Retina (tissue), 1 donor: ENCODE measurements at places on chromosomes 16 and 17.
A peak's percentile ranks its signal among the peaks of the same experiment; 100 is the strongest.

- no peak for DNase-seq
These were observed 104.4 kb upstream of the CACNG5 start for GRCh38 chr17:66730461-66730923.

DNA sequence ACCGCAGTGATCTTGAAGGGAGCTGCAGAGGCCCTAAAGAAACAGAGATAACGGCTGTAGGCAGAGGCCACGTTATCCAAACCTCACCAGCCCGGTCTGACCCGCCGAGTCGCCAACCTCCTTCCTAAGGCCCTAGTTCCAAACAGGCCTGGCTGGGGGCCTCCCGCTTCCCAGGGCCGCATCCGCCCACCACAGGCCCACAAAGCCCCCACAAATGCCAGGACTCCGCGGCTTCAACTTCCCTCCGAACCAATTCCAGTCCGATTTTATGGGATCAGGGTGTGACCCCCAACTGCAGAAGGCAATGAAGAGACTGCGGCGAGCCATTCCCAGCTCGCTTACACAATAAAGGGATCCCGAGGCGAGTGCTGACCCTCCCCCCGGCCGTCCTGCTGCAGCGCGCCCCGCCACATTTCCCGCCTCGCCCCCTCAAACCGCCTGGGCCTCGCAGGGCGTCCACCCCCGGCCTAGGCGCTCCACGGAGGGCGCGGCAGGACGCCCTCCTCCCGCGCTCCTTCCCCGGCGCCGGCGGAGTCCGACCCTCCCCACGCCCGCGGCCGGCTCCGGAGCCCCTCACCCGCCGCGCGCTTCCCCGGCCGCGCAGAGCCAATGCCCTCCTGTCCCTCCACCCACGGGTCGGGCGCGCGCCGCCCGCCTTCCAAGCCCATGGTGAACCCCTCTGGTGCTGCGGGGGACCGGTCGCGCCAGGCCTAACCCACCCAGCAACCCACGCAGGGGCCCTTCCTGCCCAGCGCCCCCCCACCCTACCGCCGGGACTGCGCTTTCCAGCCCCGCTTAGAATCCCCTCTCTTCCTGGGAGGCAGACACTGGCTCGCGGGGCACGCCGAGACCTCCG lies 926 bp downstream of the MYH10 start:
- DNase-seq: peak; percentile 81

- peak; percentile 80 for DNase-seq
These were observed 4.1 kb downstream of the PRCD start for GRCh38 chr17:76543826-76544545.

DNA sequence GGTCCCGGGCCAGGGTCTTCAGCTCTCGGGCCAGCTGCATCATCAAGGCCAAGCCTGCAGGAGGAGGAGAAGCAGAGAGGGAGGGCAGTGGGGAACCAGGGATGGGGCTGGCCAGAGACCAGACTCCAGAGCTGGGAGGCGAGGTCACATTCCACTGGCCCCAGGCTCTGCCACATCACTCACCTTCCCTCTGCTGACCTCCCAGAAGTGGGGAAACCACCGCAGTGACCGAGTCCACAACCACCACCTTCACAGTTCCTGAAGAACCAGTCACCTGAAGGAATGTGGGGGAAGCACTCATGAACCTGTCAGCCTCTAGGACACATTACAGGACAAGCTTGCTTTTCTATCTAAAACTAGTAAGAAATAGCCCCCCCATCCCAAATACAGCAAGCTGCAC lies 16.4 kb downstream of the RAD51D start:
- DNase-seq: no peak

DNA sequence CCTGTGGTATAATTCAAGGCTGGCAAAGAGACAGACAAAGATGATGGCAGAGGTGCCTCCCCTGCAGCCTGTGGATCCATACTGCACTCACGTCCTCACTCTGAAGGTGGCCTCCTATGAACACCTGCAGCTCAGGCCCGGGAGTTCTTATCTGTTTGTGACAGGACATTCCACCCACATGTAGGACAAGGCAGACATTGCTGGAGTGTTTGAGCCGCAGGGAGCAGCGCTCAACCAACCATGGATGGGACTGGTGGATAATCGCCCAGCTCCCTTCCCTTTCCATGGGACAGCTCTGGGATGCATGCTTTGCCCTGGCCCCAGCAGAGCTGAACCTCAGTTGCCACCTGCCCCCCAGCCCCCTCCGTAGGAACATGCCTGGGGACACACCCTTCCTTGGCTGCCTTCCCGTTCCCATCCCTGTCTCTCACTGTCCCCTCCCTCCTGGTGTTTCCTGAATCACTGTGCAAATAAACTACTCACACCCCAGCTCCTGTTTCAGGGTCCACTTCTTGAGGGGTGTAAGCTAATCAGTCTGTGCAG lies 22.2 kb downstream of the ITPRIPL2 start:
- DNase-seq: no peak

- peak; percentile 62 for DNase-seq
These were observed 11.0 kb upstream of the KRT17 start for GRCh38 chr17:41635121-41636097.

DNA sequence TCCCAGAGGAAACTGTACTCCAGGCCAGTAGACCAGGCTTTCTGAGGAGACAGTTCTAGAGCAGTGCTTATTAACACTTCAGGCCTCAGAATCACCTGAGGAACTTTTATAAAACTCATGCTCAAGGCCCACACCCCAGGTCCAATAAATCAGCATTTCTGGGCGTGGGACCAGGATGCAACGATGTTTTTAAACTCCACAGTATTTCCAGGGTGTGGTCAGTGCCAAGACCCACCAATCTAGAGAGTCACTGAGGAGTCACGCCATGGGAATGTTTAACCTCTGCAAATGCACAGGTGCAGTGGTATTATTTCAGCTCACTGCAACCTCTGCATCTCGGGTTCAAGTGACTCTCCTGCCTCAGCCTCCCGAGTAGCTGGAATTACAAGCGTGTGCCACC lies 3.9 kb upstream of the TRPV1 start:
- no peak for DNase-seq

DNA sequence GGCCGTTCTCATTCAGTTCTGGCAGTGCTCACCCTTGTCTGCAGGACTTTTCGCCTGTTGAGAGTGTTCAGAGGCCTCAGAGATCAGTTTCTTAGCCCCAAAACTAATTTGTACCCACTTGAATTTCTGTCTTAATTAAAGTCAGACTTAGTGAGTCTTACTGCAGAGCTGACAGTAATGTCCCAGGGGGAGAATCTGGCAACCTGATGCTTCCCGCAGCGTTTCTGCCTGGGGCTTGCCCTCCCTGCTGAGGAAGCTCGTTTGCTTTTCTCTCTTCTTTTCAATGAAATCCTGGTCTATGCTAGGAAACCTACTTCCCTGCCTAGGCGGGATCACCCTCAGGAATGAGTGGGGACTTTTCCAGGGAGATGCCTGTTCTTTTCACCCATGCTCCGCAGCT lies 25.3 kb downstream of the DBNDD1 start:
- DNase-seq: no peak

DNA sequence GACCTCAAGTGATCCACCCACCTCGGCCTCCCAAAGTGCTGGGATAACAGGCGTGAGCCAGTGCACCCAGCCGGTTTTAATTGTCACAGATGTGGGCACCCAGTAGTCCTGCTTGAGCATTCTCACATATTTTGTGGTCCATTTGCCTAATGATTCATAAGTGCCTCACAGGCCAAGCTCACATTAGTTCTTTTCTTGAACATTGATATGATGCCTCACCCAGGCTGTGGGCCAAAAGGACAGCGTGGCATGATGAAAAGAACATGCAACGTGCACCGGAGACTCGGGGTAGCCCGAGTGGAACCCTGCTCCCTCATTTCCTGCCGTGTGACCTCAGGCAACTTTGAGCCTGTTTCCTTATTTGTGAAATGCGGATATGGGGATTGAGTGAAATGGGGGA lies 181.9 kb downstream of the SNX29 start:
- no peak for DNase-seq

- no peak for DNase-seq
These were observed 143.3 kb downstream of the CLEC16A start for GRCh38 chr16:11087691-11088073.

GRCh38 chr17:76414334-76415295 lies 30.2 kb downstream of the SPHK1 start:
- DNase-seq: peak; percentile 80

GRCh38 chr17:9432134-9432885 lies 143.3 kb downstream of the STX8 start:
- no peak for DNase-seq

DNA sequence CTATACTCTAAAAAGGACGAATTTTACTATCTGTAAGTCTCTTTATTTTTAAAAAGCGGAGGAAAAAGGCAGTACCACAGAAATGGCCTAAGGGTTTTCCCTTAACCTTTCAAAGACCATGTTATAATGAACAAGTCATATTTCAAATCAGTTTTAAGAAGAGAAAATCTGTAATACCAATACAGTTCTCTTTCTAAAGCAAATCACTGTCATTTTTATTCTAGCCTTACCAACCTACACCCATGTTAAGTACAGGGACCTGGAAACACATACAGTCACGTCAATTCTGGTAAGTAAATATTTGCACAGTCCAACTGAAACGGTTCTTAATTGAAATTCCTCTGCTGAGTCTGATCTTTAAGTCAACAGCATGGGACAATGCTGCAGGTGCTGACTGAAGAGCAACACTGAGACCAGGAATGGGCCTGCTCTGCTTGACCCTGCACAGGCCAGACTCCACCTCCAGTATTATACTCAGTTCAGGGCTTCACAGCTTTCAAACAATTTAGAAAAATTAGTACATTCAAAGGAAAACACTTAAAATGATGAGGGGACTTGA lies 20.2 kb downstream of the MBTPS1 start:
- no peak for DNase-seq

DNA sequence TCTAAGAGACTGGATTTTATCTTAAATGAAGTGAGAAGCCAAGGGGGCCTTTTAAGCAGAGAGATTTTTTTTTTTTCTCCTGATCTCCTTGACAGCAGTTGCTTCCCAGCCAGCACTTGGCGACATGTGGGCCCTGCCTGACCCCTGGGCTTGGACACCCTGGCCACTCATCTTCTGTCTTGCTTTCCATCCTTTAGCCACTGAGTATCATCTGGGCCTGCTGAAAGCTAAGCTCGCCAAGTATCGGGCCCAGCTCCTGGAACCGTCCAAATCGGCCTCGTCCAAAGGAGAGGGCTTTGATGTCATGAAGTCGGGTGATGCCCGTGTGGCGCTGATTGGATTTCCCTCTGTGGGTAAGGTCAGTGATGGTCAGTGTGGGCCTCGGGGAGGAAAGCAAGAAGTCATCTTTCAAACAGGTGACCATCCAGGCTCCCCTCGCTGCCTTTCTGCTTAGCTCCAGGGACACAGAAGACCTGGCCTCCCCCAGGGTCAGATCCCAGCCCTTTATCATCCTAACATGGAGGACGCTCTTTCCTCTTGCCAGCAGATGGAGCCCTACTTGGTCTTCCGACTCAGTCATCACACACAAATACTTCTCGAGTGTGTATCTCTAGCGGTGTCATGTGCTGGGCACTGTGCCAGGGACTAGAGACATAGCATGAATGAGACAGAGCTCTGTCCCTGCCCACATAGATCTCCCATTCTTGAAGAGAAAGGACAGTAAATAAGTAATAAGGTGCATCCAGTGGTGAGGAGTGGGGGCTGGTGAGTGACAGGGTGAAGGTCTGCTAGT lies 6.1 kb downstream of the DRG2 start:
- no peak for DNase-seq

DNA sequence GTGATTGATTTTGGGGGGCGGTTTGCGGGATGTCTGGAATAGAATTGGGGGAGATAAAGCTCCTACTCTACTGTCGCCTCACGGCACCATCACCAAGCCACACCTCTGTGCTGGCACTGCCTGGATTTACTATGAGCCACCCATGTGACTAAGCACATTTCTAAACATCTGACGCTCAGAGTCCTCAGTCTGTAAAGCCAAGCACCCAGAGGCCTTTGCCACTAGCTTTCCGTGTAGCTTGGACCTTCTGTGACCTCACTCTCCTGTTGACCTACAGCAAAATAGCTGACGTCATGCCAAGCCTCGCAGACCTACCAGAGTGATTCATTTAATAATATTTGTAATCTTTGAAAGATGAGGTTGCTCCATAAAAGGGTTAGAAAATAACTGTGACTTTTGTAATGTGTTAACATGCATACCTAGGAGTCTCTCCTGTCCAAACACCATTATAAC lies 38.5 kb upstream of the MYOCD start:
- DNase-seq: no peak

GRCh38 chr17:18195246-18195645 lies 11.6 kb downstream of the ALKBH5 start:
- no peak for DNase-seq

GRCh38 chr16:89004209-89004831 lies 27.3 kb upstream of the CBFA2T3 start:
- DNase-seq: peak; percentile 75

GRCh38 chr17:16945663-16946218 lies 26.2 kb downstream of the TNFRSF13B start:
- DNase-seq: no peak

DNA sequence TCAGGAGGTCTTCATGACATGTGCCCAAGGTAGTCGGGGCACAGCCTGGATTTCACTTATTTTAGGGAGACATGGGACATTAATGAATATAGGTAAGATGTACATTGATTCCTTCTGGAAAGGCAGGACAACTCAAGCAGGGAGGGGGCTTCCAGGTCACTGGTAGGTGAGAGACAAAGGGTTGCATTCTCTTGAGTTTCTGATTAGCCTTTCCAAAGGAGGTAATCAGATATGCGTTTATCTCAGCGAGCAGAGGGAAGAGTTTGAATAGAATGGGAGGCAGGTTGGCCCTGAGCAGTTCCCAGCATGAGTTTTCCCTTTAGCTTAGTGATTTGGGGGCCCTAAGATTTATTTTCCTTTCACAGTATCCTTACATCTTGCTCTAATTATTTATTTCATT lies 443.8 kb upstream of the EEF2KMT start:
- DNase-seq: no peak

GRCh38 chr16:85078226-85078625 lies 34.0 kb downstream of the CIBAR2 start:
- no peak for DNase-seq

- no peak for DNase-seq
These were observed 94.8 kb upstream of the DNAH17 start for GRCh38 chr17:78672005-78672404.

DNA sequence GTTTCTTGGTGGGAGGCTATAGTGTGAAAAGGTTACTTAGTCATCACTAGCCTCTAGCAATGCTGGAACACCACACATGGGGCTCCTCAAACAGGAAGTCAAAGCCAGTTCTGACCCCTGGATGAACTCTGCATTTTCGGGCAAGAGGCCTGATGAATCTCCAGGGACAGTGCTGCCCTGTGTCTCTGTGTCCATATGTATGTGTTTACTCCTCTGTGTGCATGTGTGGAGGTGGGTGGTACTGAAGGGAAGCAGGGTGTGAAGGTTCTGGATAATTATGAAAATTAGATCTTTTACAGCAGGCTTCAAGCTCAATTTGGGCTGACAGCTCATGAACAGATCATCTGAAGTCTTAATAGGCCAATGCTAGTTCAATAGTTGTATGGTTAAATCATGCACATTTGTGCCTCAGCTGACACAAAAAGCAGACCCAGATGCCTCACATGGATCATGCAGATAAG lies 133.6 kb downstream of the SNX11 start:
- peak; percentile 46 for DNase-seq
